Glutamatergic neuron (in vitro differentiated cells): ENCODE measurements at places on chromosomes 6 and 20. TPM values are rescaled to one million over a fixed set of nuclear protein-coding genes. Genes with fewer than 3 reads are reported as not detected.

Gene SLPI
- not detected for total RNA-seq

Gene UNC93A
- total RNA-seq = not detected

Gene POLR3F
- total RNA-seq = 20.8 TPM

Gene HLA-G
- not detected for total RNA-seq

Gene TUBB1
- not detected for total RNA-seq

Gene ZNF311
- total RNA-seq = 5.1 TPM

Gene FILIP1
- 0.69 TPM for total RNA-seq

Gene CST5
- total RNA-seq = not detected

Gene FKBP1C
- not detected for total RNA-seq

Gene RAB5IF
- 48.9 TPM for total RNA-seq

Gene CST4
- total RNA-seq = not detected

Gene TBXT
- total RNA-seq = not detected

Gene LRRC73
- 1.2 TPM for total RNA-seq

Gene ARMH2
- total RNA-seq = 0.54 TPM

Gene EEF1A2
- 55.3 TPM for total RNA-seq

Gene ZNF334
- 32.9 TPM for total RNA-seq

Gene TRMT6
- 18.4 TPM for total RNA-seq

Gene PRL
- total RNA-seq = not detected

Gene FAM184A
- total RNA-seq = 20.0 TPM

Gene ACTL10
- total RNA-seq = 1.0 TPM

Gene TAP1
- total RNA-seq = 0.25 TPM

Gene UBE2C
- 33.0 TPM for total RNA-seq

Gene FOXS1
- not detected for total RNA-seq

Gene LIME1
- total RNA-seq = 16.6 TPM

Gene PROCR
- total RNA-seq = 0.32 TPM

Gene RHAG
- not detected for total RNA-seq
